ENCODE measurements at places on chromosomes 5 and 9.

DNA sequence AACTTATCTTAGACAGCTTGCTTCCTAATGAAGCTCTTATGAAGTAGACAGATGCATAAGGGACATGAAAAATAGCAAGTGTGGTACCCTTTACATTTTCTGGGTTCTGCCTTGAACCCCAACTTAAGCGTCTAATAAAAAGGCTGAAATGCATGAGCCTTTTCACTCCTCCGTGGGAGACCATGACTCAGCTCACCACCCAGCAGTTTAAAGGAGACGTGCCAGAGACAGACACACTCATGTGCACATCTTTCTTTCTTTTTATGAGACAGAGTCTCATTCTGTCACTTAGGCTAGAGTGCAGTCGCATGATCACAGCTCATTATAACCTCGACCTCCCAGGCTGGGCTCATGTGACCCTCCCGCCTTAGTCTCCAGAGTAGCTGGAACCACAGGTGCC lies 22.3 kb downstream of the CTXN3 start:
- no peak for DNase-seq

DNA sequence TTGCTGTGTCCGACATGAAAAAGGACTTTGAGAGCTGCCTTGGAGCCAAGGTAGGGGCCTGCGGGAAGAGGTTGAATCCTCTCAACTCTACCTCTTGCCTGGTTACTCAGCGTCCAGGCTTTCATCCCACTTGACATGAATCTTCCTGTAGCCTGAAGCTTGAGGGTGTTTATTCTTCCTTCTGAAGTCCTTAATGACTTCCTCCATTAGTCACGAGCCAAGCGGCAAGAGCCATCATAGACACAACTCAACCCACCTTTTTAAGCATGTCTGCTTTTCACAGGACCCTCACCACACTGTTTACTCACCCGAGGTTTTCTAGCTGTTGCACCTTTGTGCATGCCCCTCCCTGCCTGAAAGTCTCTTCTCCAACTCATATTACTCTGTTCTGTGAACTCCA lies 40.2 kb downstream of the ACO1 start:
- no peak for DNase-seq

- no peak for DNase-seq
These were observed 99.2 kb upstream of the ACTBL2 start for GRCh38 chr5:57581772-57582171.

DNA sequence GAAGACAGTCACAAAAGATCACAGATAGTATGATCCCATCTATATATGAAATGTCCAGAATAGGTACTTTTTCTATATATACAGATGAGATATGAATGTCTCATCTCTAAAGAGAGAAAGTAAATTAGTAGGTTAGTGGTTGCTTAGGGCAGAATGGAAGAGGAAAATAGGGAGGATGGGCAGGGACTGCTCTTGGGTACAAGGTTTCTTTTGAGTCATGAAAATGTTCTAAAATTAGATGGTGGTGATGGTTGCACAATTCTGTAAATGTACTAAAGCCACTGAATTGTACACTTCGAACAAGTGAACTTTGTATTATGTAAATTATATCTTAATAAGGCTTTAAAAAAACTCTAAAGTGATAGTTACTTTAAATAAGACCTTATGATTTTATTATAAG lies 59.6 kb upstream of the GRAMD2B start:
- DNase-seq, result peak; percentile 28

Measured in AG10803 (cell line).